Activated T-helper 1 cell treated with Interleukin-2 at 50 U/mL for 16 hours (primary cell): ENCODE measurements at places on chromosomes 7 and 10.

- no peak for DNase-seq
These were observed 35.5 kb downstream of the LYZL1 start for GRCh38 chr10:29324220-29324841.

DNA sequence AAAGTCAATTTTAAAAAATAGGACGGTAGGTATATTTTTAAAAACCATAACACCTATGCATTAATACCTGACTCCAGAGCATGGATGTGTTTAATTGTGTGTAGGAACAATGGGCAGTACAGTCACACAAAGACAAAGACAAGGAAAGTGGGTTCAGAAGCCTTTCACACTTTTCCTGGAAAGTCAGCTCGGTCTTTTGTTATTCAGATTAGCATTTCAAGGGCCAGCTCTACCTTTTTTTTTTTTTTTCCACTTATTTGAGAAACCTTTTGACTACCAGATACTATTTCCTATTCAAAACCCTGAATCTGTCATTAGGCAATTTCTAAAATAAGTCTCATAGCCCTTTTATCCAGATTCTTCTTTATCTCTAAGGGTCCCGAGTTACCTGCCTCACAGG is 401.9 kb downstream of the PARD3 start:
- DNase-seq: no peak

DNA sequence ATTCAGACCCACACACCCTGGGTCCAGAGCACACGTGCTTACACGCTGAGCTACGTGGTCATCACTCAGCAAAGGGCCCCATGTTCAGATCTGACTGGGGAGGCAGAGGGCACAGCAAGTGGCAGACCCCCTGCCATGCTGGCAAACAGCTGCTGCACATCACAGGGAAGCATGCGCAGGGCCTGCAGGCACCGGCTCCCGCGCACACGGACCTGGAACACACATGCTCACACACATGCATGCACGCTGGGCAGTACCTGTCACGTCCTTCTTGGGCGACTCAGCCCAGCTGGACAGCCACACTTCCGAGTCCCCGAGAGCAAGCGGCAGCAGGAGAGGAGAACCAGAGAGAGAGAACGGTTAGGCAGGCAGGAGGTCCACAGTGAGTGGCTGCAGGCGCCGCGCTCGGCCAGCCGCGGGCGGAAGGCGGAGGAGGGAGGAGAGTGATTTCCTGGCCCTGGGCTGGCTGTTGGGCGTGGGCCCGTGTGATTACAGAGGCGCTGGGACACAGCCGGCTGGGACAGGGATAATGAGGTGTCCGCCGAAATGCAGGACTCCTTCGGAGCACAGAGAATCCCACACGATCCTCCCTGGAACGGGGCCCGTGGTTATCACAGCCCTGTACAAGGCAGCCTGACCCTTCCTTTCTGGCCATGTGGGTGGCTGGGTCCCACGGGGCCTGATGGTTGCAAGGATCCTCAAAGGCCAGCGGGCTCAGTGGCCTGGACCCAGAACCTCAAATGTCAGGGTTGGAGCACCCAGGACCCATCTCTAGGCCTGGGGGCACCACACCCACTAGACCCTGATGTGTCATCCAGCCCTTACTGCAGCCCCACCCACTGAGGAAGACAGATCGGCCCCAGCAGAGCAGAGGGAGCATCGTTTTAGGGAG is 175.1 kb downstream of the NEURL1 start:
- DNase-seq: no peak

GRCh38 chr10:128281861-128282260 is 155.6 kb upstream of the MKI67 start:
- DNase-seq: no peak

GRCh38 chr10:118773041-118773440 is 18.3 kb upstream of the CACUL1 start:
- no peak for DNase-seq

- no peak for DNase-seq
These were observed 29.2 kb downstream of the COPG2 start for GRCh38 chr7:130639388-130639787.

DNA sequence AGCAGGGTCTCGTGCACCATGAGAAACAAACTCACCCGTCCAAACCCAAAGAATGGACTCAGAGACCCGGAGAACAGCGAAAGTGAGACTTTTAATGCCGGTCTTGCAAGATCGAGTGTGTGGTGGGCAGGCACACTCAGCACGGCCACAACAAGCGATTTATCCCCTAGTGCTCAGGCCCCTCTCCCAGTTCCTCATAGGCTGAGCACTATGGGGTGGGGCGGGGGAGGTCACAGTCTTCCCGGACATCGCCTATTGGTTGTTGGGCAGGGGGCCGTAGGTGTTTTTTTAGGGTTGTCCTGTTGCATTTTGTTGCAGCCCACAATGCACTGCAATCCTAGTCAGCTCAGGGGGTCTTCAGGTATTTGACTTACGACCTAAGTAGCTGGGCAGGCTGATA is 608.3 kb upstream of the FOXK1 start:
- no peak for DNase-seq

GRCh38 chr10:133010095-133010842 is 67.9 kb upstream of the CFAP46 start:
- no peak for DNase-seq

DNA sequence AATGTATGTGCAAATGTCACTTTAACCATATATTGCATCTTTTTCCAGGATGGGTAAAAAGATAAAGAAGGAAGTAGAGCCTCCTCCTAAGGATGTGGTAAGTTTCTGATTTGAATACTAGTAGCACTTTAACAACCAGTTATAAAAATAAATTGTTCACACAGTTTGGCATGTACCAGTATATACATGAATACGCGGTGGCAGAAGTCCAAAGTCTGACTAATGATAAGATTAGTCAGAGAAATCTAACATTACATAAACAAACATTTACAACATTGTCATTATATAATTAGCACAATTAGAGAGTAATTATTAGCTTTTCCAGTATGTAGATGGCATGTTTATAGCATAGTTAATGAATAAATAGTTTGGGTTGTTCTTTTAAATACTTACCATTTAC is 4.1 kb downstream of the ARMC3 start:
- no peak for DNase-seq

DNA sequence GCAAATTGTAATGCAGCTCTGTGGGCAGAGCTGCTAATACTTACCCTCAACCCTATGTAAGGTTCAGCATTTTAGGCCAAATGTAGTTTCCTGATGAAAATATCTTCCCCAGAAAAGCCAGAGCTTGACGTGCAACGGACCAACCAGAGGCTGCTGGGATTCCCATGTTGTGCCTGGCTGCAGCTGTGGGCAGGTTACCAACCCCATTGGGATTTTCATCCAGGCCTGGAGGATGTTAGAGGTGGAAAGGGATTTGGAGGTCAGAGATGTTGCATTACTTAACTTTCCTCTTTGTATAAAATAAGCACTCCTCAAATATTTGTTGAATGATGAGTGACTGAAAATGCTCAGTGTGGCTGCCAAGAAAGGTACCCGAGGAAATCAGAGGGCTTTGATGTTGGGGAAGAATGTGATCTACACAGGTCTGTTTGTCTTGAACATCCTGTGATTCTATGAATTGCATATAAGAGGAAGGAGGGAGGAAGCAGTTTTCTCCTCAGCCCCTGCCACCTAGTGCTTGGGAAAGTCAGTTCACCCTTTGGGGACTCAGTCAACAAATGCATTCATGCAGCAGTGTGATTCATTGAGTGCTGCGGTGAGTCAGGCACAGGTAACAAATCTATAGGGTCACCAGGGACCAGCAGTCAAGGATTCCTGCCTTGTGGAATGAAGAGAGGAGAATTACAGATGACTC is 487.2 kb downstream of the RPS24 start:
- no peak for DNase-seq

- DNase-seq: no peak
These were observed 106.4 kb downstream of the ELMO1 start for GRCh38 chr7:37342176-37342687.

GRCh38 chr10:79107736-79108264 is 39.0 kb downstream of the ZMIZ1 start:
- no peak for DNase-seq

- DNase-seq: no peak
These were observed 228.5 kb upstream of the NEBL start for GRCh38 chr10:21125471-21126228.

- DNase-seq: no peak
These were observed 628.6 kb downstream of the PHTF2 start for GRCh38 chr7:78427209-78427608.

DNA sequence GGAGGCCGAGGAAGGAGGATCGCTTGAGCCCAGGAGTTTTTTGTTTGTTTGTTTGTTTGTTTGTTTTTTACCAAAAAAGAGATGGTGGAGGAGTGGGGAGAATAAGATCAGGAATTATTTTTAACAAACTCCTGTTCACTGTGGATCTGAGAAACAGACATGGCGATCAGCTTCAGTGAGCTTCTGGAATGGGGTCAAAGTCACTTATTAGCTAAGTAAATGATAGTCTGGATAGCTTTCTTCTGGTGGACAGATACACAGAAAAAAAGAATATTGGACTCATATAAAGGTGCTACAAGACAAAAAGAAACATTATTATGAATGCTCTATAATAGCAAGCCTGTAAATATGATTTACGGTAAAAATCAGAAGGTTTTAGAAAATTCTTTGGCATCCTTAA is 85.1 kb downstream of the POU6F2 start:
- DNase-seq: no peak

GRCh38 chr7:27094304-27095049 is 1.3 kb downstream of the HOXA1 start:
- no peak for DNase-seq

DNA sequence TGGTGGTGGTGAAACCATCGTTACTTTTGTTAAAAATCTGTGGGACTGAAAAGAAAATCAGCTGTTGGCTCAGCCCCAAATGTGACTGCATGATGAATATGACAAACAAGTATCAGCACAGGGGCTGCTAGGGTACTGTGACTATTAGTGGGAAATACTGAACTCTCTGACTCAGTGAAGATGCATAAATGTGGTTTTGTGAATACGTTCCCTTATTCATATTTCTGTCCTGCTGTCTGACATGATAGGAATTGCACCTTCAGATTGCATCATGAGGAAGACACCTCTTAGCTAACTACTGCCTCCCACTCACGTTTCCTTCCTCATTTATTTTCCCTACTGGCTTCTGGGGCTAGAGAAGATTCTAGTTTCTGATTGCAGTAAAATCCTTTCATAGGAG is 1.4 kb downstream of the CLEC5A start:
- no peak for DNase-seq

DNA sequence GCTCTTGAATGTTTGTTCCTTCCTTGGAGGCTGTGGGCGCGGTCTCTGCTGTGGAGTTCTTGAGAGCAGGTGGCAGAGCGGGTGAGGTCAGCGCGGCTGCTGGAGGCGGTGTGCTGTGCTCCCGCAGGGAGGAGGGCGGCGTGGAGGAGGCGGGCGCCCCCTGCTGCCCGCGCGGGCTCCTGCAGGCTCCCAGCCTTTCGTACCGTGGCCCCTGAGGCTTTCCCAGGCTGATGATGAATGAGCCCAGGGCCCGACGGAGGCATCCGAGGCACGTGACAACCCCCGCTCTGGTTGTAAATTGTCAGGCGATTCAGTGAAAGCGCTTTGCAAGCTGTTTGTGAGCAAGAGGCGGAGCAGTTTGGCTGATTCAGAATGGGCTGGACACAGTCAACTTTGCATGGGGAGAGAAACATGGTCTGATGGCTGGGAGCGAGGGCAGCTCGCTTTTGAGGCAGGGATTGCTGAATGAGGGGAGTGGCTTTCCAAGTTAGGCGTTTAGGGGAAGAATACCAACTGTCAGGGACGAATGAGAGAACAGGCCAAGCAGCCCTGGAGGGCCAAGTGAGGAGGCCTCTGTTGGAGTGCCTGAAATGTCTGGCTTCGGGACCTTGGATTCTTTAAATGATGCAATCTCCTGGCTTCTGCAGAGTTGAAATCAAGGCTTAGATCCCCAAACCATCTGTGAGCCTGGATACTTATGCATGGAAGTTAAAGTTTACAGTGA is 46.6 kb downstream of the CDHR3 start:
- peak; percentile 72 for DNase-seq

DNA sequence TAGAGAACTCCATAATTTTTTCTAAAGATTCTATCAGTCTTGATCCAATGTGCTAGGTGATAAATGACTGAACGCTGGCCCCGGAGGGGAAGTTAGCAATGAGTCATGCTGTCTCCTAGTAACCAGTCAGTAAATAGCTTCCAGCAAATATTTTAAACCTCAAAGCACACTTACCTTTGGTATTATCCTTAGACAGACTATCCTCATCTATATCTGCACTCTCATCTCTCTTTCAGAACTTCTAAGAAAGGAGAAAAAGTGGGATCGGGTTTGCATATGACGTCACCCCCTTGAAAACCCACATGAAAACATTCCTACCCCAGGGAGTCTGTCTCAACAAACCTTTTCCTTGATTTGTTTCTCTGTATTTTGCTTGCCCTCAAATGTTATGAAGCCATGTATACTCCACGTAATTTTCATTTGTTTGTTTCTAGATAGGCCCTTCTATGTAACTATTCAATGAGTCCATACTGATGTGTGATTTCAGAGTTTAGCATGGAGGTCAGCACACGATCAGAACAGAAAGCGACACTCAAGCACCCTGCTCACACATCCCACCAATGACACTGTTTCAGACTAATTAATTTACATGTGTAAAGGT is 174.9 kb upstream of the NRP1 start:
- DNase-seq: no peak

GRCh38 chr10:86642499-86642898 is 11.8 kb upstream of the OPN4 start:
- DNase-seq: no peak

DNA sequence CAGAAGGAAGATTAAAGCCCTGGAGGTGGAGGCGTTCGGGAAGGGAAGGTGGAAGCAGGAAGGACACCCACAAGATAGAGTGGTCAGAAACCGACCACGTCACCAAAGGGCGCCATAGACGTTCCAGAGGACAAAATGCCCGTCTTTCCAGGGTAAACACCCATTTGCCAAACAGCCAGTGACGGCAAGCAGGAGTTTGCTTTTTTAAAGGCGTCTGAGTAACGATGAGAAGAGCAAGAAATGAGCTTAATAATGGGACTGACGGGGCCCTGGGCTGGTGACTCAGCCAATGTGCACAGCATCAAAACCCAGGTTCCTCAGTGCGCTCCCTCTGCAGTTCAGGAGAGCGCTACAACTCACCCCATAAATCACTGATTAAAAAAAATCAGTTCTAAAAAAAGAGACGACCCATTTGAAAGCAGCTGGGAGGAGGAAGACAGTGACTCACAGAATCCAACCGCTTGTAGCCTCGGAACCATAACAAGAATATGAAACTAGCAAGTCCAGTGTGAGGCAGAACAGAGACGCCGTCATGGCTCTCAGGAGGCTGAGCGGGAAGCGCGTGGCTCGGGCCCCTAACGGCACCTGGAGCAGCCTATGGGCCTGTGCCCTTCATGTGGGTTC is 5.9 kb downstream of the DIP2C start:
- no peak for DNase-seq
